Stimulated activated CD8-positive, alpha-beta memory T cell treated with anti-CD3 and anti-CD28 coated beads, Interleukin-4, amount 100 ng/mL, for 4 hours (primary cell): ENCODE measurements at places on chromosomes 6 and 20.

DNA sequence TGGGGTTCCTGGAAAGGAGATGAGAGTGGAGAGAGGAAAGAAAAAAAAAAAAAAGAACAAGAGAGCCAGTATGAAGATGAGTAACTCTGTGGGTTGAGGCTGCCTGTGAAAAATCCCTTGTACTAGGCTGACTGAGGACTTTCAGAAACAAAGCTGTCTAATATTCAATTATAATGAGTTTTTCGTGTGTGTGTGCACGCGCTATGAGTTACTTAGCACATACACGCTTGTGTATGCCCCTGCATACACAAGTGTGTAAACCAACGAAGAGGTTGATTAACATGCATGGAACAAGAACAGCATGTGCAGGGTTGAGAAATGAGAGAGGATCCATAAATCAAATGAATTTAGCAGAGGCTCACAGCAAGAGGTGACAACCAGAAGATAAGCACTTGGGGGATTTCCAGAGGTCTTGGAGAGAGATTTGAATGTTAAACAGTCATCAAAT, 4.8 kb upstream of the RBPJL start:
- no peak for DNase-seq

GRCh38 chr6:3019065-3019464, 19.4 kb downstream of the NQO2 start:
- DNase-seq: no peak

DNA sequence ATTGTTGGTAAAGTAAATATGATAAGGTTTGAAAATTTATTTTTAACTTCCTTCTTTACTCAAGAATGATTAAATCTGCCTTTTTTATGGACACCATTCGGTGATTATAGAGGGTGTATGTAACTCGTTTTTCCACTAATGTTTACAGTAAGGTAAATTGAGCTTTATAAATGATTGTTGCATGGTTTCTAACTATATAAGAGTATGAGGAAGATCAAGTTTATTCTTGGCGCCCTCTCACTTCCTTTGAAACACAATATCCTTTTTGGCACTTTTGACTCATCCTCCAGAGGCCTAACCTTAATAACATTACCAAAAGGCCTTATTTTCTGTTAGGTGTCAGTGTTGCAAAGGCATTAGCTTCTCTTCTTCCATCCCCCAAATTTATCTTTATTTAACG, 41.8 kb upstream of the MTRF1L start:
- DNase-seq: no peak

DNA sequence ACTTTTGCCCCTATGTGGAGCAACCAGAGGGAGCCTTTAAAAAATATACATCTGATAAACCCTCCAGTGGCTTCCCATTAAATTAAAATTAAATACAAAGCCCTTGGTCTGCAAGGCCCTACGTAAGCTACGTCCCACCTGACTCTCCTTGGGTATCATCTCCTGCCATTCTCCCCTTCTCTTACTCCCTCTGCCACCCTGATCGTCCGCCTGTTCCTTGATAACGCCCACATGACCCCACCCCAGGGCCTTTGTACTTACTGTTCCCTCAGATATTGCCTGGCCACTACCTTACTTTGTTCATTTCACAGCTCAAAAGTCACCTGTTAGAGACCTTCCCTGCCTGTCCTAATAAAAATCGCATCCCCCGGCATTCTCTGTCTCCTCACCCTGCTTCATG, 5.4 kb upstream of the NFATC2 start:
- no peak for DNase-seq

GRCh38 chr6:144178323-144178722, 28.0 kb downstream of the STX11 start:
- no peak for DNase-seq

DNA sequence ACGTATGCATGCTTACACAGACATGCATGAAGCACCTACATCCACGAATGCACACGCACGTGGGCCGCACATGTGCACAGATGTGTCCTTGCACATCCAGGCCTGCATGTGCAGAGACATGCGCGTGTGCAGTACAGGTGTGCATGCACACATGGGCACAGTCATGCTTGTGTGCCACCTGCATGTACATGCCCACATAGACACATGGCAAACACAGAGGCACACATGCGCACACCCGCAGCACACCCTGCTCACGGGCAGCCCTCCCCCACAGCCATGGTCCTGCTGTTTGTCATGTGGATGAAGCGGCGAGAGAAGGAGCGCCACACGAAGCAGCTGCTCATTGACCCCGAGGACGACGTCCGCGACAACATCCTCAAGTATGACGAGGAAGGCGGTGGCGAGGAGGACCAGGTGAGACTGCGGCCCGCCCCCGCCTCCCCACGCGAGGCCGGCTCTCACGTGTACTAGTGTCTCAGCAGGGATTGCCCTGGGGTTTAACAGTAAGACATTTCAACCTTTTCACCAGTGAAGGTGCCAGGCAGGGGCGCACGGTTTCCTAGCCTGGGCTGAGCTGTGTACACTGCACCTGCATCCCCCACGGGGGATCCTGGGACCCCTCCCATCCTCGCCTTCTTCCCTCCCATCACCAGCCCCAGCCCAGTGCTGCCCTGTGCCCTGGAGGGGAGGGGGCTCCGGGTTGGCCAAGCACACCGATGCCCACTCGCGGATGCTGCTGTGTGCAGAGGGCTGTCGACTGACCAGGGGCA, 132.8 kb downstream of the TAF4 start:
- no peak for DNase-seq

DNA sequence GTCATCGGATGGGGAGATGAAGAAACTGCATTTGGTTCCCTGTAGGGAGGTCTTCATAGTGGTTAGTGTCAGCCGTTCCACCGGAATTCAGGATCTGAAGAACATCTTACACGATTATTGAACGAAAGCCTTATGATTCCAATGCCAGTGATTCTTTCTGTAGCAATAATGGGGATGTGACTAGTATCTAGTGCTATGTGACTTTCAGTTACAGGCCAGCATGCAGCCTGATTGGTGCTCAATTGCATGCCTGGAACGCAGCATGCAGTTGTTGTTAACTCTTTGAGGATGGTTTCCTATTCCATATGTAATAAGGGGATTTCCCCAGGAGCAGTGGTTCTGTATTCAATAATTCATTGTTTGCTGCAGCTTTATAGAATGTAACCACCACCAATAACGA, 71.6 kb upstream of the SLC22A1 start:
- DNase-seq: no peak

- no peak for DNase-seq
Measured at GRCh38 chr6:11847515-11848345, 69.1 kb upstream of the ADTRP start.

- DNase-seq: no peak
Measured at GRCh38 chr20:50904067-50904570, 27.1 kb downstream of the ADNP start.

DNA sequence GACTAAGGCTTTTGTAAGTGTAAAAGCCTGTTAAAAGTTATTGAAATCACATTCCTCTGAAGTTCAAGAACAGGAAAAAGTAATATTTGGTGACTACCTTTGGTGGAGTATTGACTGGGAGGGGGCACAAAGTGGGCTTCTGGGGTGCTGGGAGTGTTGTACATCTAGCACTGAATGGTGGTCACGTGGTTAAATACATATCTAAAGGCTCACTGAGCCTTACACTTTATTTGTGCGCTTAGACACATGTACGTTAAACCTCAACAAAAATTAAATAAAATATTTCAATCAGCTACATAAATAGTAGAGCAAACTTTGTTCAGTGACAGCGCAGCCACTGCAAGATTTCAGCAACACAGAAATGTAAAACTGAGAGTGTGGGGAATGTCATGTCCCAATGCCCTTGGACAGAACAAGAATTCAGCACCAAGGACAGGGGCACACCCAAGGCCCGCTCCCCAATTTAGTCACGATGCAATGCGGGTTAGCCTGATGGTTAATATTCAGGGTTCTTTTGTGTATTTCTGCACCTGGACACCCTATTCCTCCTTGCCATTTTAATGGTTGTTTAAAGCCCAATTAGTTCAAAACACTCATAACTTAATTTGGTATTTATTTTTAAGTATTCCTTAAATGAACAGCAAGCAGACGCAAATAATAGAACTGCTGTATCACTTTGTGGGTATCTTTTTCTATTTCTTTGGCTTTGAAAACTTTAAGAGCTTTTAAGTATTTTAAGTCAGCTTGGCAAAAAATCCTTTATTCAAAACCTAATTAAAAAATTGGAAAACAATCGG, 37.4 kb downstream of the ANGPT4 start:
- DNase-seq: no peak

- no peak for DNase-seq
Measured at GRCh38 chr6:92404281-92404680, 1015.1 kb downstream of the EPHA7 start.

GRCh38 chr6:157272866-157273755, 50.2 kb downstream of the TMEM242 start:
- DNase-seq: no peak

DNA sequence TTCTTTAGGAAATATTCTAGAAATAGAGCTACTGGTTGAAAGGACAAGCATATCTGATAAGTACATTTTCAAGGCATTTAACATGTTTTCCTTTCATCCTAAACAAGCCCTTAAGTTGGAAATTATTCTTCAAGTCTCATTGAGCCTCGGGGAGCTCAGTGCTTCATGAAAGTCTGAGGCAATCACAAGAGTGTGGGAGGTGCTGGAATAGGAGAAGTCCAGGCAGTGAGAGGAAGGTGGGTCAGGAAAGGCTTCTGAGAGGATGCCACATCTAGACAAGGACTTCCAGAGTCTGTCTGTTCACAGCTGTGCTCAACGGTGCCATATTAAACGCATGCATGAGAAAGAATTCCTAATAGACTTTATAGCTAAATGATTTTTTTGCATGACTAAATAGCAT, 69.8 kb downstream of the CD83 start:
- no peak for DNase-seq

- DNase-seq: no peak
Measured at GRCh38 chr6:135231469-135231844, 50.3 kb downstream of the MYB start.

GRCh38 chr6:28490205-28490890, 25.2 kb downstream of the GPX6 start:
- DNase-seq: no peak

DNA sequence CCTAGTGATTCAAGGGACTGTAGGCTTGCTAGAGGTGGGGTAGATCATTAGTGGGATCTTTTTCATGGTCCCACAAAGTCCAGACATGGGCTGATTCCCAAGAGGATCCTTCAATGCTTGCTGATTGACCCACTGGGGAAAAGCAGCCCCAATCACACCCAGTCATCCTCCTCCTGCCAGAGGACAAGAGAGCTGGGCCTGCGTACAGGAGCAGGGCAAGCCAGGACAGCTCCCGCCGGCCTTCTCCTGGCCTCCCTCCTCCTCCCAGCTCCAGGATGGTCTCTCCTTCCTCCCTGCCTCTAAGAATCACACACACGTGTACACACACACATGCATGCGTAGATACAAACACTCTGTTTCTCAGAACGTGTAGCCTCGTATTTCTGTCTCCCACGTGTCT, 27.0 kb downstream of the KCNK15 start:
- DNase-seq: no peak

DNA sequence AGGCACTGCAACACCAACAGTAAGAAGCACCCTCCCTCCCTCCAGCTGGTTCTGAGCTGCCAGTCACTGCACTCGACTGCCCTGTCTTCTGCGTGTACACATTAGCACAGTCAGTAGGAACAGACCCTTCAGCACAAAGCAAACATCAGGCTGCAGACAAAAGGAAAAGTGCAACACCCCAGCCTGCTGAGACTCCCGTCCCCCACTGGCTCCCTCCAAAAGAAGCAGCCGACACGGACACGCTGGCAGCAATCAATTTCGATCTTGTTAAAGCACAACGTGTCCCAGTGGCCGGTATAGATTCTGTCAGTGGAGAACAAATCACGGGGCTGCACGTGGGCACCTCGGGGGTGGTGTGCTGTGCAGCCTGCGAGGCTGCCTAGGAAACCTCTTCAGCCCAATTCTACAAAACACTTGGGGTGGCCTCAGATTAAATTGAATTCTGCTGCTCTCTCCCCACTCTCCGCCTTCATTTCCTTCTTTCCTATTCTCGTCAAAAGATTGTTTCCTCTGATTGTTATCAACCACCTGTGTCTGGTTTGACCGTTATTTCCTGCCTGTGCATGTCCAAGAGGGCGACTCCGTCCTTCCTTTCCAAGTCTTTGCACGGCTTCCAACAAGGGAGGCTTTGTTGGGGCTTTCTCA, 38.7 kb downstream of the TRAF3IP2 start:
- no peak for DNase-seq

GRCh38 chr6:44542401-44543116, 155.1 kb downstream of the CDC5L start:
- no peak for DNase-seq

GRCh38 chr20:16918366-16918765, 170.2 kb downstream of the OTOR start:
- no peak for DNase-seq

DNA sequence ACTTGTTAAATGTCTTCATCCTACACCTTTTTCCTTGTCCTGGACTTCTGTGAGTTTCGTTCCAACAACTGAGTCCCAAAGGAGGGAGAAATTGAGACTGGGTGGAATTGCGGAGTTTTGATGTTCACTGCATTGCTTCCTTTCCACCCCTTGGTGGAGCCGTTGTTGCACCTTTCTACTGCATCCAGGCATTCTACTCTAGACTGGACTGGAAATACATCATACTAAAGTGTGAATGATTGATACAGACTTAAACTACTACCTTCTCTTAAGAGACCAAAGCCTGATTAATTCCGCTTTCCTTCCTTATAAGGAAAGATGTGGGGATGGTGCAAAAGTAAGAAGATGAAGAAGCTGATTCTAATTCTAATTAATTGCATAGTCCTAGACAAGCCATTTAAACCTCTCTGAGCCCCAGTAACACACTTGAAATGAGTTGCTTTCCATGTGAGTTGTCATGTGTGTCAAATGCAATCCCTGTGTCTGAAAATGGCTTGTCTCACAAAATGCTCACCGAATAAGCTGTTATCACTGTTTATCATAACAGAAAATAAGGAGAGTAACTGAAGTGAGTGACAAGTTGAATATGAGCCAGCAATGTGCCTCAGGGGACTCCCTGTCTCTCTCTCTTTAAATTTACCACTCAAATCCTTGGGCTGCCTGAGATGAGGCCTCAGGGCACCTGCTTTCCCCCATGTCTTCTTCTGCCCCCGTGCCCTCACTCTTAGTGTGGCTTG, 338.3 kb upstream of the CHD6 start:
- no peak for DNase-seq

- DNase-seq: no peak
Measured at GRCh38 chr6:157271911-157272310, 51.4 kb downstream of the TMEM242 start.

DNA sequence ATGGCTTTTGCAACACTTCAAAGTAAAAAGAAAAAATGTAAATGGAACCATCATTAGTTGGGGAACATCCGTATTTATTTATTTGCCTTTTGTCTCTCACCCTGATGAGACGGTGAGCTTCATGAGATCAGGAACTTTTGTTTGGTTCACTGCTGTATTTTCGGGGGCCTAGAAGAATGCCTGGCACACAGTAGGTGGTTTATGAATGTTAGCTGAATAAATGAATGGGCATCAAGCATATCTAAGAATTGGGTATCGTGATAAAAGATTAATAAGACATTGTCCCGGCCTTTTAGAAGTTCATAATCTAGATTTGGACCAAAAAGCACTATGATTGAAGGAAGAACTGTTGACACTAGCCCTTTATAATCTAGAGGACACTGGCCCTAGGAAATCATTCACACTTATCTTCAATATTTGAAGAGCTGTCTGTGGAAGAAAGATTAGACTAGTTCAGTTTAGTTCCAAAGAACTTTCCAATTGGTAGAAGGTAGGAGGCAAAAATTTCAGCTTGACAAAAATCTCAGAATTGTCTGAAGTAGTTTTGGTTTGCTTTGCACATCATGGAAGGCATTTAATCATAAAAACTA, 70.3 kb upstream of the CD83 start:
- DNase-seq: no peak
